ENCODE measurements at places on chromosomes 2 and 18.
A peak's percentile ranks its signal among the peaks of the same experiment; 100 is the strongest.

DNA sequence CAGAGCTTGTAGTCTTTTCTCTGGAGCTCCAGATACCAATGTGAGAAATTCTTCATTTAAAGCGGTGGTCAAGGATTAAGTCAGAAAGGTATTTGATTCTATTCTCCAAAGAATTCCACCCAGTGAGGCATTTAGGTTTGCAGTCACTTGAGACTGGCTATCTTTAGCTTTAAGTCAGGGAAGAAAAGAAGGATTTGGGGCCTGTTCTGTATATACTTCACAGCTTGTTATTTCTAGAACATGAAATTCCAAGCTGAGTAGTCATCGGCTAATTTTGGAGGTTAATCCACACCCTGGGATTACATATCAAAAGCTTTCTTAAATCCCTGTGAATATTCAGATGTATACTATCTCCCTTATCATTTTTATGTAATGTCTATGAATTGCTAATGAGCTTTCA is 39.4 kb downstream of the MYOM1 start:
- DNase-seq: peak; percentile 37

- DNase-seq: no peak
Observed at GRCh38 chr2:12990523-12990922, 273.8 kb downstream of the TRIB2 start.

- DNase-seq: no peak
Observed at GRCh38 chr2:62292190-62292589, 96.3 kb downstream of the B3GNT2 start.

DNA sequence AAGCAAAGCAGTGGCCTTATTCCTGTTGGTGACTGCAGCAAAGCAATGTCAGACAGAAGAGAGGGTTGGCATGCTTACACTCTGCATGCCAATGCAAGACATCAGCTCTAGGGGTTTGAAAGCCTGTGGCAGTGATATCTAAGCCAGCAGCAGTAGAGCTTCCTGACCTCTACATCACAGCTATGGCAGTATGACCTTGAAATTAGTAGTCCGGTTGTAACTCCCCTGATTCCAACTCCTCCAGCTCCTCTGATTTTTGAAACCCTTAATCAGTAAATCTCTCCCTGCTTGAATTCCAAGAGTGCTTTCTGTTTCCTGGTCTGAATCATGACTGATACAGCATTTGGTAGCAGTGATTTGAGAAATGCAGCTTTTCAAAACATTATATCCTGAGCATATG is 60.0 kb upstream of the LRP1B start:
- peak; percentile 50 for DNase-seq

DNA sequence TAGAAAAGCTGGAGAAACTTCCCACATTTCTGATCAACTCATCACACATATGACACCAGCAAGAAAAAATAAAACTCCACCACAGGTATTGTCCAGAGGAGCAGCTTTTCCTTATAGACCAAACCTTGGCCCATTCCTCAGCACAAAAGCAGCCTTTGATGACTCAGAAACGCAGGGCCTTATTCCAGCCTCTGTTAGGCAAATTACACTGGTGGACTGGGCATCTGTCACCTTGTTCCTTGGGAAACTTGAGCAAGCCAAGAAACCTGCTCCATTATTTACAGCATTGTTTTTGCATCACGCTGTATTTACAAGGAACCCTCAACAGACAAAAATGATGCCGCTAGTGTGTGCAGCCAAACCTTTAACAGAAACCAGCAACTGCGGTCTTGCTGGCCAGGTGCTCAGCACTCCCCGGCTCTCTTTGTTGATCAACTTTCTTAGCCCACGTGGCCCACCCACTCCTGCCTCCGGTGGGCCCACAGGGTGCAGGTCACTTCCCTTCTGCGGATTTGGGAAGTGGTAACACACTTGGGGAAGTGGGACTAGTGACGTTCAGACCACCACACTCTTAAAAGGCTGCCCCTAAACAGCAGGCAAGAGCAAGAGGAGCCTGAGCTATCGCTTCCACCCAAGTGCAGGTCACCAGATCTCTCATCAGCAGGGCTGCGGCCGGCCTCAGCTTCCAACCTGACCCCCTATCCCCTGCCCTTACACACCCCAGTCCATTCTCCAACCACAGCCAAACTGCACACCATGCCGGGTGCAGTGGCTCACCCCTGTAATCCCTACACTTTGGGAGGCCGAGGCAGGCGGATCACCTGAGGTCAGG is 1.5 kb downstream of the AP1S3 start:
- DNase-seq: no peak

DNA sequence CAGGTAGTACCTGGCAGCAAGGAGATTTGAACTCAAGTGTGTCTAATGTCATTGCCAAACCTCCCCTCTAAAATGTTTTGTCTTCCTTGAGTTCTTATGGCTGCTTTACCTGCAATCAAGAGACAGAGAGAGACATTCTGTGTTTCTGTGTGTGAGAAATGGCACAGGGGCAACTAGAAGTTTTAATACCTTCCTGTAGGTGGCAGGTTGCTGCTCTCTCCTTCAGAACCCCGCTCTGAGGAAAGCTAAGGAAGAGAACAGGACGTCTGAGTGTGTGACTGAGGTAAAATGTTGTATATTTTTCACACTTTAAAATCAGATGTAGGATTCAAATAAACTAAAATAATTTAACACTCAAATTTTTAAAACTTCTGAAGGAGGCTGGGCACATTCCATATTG is 19.2 kb downstream of the DTNA start:
- peak; percentile 41 for DNase-seq
